ENCODE measurements at places on chromosomes 3 and 15.

DNA sequence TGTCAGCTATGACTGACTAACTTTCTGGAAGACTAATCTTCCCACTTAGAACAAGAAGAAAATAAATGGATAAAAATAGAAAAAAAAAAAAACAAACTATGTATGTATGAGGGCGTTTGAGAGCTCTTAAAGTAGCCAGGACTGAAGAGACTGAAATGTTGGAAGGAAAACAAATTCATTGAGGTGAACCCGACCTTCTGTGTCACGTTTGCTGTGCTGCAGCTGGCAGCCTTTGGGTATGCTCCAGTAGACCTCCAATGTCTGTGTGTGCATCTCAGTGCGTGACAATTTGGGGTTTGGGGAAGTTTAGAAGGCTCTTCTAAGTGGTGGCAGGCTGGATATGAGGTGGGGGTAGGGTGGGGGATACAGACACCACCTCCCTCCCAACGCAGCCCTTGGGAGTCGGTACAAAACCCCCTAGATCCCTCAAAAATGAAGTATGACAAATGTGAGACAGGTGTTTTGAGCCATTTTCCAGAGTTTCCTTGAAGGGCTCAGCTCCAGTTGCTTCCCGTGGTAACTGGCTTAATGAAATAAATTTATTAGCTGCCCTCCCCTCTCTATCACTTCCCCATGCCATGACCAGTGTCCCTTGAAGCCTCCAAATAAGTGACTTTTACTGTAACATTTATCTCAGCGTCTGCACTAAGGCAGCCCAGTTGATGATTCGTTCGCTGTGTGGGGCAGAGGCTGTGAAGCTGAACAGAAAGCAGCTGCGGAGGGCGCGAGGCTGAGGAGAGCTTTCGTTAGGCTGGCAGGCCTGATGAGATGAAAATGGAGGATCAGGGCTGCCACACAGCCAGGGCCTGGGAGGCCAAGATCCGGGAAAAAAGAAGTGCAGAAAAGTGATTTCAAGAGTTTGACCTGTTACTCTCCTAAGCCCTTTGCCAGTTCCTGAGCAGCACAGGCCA, 34.9 kb upstream of the GABRB3 start:
- DNase-seq, result peak; percentile 27

- no peak for DNase-seq
Measured at GRCh38 chr3:197456261-197457091, 99.3 kb downstream of the BDH1 start.

GRCh38 chr3:74542441-74542840, 72.0 kb downstream of the CNTN3 start:
- DNase-seq, result no peak

GRCh38 chr3:154071146-154071545, 50.0 kb upstream of the ARHGEF26 start:
- DNase-seq, result no peak

- DNase-seq, result no peak
Measured at GRCh38 chr15:50064673-50065072, 54.4 kb downstream of the ATP8B4 start.

DNA sequence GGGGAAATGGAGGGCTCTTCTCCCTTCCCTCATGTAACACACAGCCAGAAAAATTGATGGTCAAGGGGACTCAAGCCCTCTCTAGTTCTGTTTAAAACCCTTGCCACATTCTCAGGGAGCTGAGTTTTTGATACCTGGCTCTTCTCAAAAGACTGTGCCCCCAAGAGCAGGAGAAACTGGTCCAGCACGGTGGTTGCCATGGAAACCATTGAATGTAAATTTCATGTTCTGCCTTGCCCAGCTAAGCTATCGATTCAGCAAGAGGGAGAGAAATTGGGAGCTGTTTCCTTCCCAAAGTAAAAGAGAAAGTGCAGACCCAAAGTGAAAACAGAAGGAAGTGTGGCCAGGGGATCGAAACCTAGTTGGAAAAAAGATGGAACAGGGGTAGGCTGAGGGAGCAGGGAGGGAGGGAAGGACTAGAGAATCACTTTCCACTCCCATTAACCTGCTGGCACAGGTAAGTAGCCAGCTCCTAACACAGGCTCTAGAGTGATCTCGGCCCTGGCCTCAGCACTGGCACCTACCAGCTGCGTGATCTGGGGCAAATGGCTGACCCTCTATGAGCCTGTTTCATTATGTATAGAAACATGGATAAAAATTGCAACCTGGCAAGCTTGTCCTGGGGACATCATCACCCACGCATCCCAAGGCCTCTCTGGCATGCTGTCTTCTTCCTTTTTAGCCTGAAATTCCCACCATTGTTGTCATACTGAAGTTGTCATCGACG, 140.9 kb downstream of the TPRA1 start:
- no peak for DNase-seq

DNA sequence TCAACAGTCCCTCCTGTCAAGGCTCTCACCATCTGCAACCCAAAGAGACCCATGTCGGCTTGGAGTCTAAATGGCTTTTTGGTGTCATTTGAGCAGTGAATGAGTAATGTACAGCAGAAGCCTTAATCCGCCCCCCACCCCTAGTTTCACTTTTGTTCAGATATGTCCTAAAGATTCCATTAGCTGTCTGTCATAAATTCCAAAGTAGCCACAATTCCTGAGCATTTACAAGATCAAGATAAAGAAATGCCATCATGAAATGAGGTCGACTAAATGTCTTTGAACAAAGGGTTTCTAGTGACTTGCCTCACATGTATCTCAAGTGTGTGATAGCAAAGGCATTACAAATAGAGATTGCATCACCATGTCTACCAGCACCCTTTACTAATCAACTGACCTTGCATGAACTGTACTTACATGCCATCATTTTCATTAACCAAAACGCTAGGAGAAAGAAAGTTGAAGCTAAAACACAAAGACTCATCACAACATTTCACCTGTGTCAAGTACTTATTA, 123.8 kb upstream of the PHLDB2 start:
- no peak for DNase-seq

GRCh38 chr3:39147711-39148434, 5.5 kb downstream of the CSRNP1 start:
- no peak for DNase-seq

GRCh38 chr15:40754574-40754882, 526 bp downstream of the RMDN3 start:
- no peak for DNase-seq

- no peak for DNase-seq
Measured at GRCh38 chr15:66587749-66588148, 22.0 kb upstream of the LCTL start.

DNA sequence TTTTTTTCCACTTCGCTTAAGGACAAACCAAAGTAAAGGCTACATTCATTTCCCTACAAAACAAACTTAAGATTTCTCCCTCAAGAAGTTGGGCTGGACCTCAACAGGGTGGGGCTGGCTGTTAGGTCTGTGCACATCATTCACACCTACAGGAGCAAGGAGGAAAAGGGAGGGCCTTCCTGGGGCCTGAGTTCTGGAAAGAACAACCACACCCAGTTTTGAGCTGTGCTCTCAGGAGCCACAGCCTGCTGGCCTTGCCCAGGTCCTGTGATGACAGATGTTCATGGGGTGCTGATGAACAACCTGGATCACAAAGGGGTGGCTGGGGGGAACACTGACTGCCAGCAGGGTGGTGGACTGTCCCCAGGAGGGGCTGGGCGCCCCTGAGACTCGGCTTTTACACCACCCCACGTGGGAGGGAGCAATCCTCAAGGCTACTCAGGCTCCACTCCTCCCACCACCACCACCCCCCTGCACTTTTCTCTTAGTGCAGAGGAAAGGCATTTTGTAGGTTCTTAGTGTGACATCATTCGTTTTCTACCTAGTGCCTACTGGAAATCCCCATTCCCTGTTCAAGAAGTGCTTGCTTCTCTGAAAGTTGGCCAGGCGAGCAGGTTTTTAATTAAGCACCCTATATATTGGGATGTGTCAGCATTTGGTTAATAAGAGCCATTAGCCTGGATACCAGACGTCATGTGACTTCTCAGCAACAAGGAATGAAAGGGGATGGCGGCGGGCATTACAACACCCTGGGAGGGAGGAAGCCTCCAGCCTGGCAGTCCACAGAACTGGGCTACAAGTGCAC, 35.7 kb downstream of the CCNB2 start:
- DNase-seq, result no peak

DNA sequence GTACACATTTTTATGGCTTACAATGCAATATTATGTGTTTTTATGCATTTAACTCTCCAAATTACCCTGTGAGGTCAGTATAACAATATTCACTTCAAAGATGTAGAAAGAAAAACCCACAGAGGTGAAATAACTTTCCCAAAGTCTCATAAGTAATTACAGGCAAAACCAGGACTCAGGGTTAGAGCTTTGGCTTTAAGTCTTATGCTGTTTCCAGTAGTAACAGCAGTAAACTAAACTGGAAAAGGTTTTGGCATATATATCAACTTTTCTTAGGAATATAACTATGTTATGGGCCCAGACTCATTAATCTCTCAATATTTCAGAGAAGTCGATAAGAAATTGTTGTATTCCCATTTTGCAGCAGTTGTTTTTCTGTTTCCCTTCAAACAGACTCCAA, 206.3 kb upstream of the KCNMB2 start:
- no peak for DNase-seq

DNA sequence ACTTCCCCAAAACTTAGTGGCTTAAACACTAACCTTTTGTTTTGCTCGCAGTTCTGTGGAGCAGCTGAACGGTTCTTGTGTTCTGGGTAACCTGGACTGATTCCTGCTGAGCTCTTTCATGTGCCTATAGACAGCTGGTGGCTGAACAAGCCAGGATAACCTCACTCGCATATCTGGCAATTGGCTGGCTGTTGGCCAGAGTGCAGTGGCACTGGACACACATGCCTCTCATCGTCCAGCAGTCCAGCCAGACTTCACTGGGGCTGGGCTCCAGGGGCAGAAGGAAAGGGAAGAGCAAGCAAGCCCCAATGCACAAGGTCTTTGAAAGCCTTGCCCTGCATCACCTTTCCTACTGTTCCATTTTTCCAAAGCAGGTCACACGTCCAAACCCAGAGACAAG, 53.6 kb upstream of the GATA2 start:
- DNase-seq, result no peak

DNA sequence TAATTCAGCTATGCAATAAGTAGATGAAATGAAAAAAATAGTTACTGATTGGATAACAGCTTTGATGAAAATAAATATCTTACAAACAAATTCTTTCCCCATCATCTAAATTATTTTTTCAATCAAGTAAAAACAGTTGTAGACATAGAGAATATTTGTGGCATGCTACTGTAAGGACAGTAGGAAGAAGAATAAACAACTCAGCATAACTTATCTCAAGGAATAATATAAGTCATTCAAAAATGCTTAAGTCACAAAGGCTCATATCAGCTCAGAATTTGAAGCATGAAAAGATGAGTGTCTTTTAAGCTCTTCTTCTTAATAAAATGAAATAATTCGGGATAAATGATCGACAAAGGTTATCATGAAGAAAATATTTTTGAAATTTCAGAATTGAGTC, 1029.0 kb downstream of the ROBO1 start:
- DNase-seq, result no peak

GRCh38 chr3:38627956-38628355, 21.5 kb downstream of the SCN5A start:
- DNase-seq, result no peak

DNA sequence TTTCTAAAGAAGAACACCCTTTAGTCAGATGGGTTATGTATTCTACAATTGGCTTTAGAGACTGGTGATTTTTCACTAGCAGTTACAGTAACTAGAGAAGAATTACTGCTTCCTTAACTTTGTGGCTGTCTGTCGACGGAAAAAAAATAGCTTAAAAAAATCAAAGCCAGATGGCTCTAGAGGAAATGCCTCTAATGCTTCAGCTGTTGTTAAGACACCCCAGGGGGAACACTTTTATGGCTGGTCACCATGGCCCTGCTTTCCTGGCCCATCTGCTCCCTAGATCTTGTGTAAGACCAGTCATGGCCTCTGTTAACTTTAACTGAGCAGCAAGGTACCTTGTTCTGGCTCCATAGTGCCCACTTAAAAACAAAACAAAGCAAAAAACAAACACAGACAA, 198.6 kb upstream of the PLSCR5 start:
- no peak for DNase-seq

- peak; percentile 21 for DNase-seq
Measured at GRCh38 chr3:149369991-149370866, 7.2 kb downstream of the TM4SF1 start.

- DNase-seq, result no peak
Measured at GRCh38 chr3:178002113-178002512, 534.1 kb upstream of the KCNMB2 start.

GRCh38 chr3:172355836-172356235, 92.4 kb downstream of the GHSR start:
- peak; percentile 5 for DNase-seq

DNA sequence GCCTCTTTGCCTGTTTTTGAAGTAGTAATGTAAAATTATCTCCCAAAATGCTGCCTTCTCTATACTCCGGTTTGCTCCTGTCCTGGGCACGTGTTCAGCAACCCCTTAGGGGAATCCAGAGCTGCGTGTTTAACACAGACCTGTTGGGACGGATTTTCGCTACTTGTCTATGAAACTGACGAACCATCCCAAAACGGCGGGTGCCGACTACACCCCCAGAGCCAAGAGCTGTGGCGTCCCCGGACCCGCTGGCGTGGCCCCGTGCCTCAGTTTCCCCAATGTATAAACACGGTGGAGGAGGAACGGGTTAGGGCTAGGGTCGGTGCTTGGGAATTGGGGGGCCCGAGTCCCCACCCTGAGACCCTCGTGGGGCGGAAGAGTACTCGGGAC, 473 bp downstream of the FHIT start:
- DNase-seq, result no peak

DNA sequence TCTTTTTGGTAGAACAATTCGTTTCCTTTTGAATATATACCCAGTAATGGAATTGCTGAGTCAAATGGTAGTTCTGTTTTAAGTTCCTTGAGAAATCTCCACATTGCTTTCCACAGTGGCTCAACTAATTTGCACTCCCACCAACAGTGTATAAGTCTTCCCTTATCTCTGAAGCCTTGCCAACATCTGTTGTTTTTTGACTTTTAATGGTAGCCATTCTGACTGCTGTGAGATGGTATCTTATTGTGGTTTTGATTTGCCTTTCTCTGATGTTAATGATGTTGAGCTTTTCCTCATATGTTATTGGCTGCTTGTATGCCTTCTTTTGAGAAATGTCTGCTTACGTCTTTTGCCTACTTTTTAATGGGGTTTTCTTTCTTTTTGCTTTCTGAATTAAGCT, 270.6 kb upstream of the MEIS2 start:
- no peak for DNase-seq

DNA sequence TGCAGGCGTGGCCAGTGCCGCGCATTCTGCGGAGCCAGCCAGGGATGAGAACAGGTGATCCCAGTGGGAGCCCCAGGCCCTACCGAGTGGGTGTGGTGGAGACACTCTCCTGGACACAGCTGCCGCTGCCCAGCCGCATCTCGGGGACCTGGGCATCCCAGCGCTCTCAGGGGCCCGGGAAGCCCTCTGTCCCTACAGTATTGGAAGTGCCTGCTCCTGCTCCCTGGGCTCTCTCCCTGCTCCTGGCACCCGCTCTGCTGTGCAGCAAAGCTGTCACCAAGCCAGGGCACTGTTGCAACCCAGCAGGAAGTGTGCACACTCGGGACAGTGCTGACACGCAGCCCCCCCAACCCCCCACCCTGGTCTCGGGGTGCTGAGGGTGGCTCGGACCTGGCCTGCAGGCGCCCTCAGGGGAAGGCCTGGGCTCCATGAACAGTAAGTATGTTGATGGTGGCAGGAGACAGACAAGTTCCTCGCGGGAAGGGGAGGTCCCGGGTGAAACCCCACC, 1177.4 kb upstream of the GBE1 start:
- DNase-seq, result no peak

- no peak for DNase-seq
Measured at GRCh38 chr3:144128108-144128892, 156.7 kb downstream of the DIPK2A start.

Data from NCI-H1092 treated with DMSO at 0.1 percent for 48 hours (cell line).